Right hindlimb (tissue), 1 donor: ENCODE measurements at places on chromosomes 1 and 21.

DNA sequence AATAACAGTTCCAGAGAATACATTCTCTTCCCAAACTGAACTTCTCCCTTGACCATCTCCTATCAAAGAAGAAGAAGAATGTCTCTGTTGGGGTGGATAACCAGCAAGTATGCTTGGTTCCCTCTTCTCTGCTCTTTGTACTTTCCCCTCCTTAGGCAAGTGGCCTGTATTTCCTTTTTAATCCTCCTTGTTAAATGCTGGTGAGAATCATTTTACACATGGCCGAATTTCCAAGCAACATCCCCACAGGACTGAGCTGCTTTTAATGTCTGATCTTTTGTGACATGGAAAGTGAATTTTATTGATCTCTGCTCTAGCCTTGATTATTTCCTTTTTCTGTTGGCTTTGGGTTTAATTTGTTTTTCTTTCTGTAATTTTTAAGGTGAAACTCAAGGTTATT is 336.7 kb downstream of the DUSP10 start:
- DNase-seq, result no peak

- peak; percentile 51 for DNase-seq
Measured at GRCh38 chr1:183622884-183623785, 12.4 kb downstream of the ARPC5 start.

DNA sequence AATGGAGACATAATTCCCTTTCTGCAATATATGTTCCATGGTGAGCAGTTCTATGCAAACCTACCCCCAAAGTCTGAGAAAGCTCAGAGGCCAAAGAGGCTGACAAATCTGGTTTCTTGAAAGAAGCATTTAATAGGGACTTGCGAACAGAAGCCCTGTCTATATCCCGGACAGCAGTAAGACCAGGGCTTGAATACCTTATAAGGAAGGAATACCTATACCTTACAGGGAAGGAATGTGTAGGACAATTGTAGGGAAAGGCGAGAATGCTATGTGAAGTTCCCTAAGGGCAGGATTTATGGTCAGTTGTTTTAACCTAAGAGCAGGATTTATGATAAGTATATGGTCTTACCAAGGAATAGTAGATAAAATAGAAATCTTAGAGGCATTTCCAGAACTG is 5.0 kb upstream of the SLC41A1 start:
- DNase-seq, result no peak

GRCh38 chr1:200780545-200781369 is 42.1 kb downstream of the CAMSAP2 start:
- DNase-seq, result no peak

- DNase-seq, result no peak
Measured at GRCh38 chr1:8669606-8670335, 147.7 kb downstream of the RERE start.

DNA sequence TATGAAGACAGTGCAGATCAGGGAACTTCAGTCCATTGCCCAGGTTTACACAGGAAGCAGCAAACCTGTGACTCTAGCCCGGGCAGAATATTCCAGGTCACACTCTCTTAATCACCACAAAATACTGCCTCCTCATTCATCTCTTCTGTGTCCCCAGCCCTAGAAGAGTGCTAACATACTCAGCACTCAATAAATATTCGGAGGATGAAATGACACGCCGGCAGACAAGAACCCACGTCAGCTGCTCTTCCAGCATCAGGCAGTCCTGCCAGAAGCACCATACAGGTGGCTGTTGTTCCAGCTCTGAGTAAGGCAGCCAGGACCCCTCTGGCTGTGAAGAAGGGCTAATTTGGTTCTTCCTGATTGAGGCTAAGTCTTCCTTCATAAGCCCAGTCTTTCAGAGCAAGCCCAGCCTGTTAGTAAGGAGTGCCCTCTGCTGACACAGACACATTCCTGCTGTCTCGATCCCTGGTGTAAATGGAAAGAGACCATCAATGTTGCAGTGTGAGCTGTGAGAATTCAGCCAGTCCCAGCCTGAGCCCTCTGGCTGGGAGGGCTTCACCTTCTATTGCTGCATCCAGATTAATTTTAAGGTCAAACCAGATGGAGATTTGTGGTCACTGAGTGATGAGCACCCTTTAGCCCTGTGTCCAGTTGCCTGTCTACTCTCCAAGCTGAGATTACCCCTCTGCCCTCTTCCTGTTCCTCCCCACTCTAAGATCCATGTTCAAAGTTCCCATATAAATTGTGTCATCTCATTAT is 45.0 kb upstream of the KIRREL1 start:
- peak; percentile 36 for DNase-seq

- DNase-seq, result no peak
Measured at GRCh38 chr1:109897259-109897955, 13.2 kb upstream of the CSF1 start.

GRCh38 chr1:108832929-108833328 is 24.0 kb downstream of the AKNAD1 start:
- DNase-seq, result no peak

GRCh38 chr1:118390955-118391354 is 205.9 kb upstream of the SPAG17 start:
- no peak for DNase-seq

- DNase-seq, result no peak
Measured at GRCh38 chr1:227730630-227731151, 4.4 kb downstream of the JMJD4 start.

DNA sequence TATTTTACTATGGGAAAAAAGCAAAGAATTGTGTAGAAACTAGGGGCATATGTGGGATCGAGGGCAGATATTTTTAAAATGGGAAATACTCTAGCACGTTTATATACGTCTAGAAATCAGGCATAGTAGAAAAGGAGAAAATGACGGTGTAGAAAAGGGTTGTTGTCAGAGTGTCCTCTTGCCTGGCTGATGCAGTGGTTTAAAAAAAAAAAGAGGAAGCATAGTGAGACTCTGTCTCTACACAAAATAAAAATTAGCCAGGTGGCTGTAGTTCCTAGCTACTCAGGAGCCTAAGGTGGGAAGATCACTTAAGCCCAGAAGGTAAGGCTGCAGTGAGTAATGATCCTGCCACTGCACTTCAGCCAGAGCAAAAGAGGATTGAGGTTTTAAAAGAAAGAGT is 64.7 kb upstream of the LRRC7 start:
- DNase-seq, result no peak

DNA sequence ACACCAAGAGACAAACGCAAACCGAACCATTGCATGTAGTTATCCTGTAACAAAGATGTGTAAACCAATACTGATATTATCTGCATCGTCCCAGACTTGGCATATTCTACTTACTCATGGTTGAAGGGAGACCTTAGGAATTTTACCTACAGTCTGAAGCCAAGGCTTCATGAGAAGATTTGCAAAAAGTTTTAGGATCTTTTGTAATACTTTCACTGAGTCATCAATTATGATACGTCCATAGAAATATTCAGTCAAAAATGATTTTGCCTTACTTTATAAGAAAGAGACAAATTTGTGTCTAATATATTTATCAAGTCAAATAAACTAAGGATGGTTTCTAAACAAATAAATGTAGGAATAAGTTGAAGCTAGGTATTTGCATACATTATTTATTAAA is 1176.1 kb upstream of the ADGRL2 start:
- no peak for DNase-seq

GRCh38 chr1:178134061-178134460 is 40.2 kb downstream of the RASAL2 start:
- DNase-seq, result no peak

DNA sequence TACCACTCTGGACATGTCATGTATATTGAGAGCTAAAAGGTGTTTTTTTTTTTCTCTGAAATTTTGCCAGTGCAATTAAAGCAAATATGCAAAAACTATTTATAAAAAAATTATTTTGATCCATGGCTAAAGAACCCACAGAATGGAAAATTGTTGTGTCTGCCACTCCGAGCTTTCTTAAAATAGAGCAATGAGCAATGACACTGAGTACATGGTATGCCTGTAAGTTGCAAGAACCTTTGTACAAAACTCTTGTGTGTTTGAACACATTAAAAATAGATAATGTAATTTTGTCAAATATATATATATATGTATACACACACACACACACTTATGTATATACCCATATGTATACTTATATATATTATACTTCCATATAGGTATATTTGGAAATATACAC is 1530.9 kb upstream of the B3GALT2 start:
- no peak for DNase-seq

DNA sequence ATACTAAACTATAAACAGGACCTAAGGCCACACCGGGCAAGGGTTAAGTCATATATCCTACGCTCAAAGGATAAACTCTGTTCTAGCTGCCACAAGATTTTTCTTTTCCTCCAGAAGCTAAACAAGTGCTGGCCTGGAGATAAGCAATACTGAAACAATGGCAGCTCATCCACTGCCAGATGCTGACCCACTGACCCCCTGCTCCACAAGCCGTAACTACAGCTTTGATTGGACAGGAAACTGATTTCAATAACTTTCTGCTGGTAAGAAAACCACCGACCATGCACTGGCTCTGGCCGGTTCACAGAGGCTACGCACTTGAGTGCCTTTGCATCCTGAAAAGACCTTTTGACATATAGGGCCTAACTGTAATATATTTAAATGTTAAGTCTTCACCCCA is 51.3 kb upstream of the PLA2G2C start:
- no peak for DNase-seq

DNA sequence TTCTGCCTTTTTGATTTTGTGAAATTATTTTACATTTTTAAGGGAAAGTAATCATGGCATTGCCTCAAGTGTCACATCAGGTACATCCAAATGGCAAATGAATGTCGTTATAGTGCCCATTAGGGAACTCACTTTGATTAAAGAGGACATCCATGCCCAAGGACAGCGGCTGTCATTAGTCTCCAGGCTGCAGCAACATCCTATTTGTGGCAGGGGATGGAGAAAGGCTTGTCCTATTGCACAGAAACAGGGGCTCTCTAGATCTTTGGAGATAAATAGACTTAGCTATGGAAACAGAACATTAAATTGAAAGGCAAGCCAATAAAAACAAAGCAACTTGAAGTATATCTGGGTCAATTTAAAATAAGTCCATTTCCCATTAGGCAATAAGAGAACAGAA is 439.3 kb downstream of the NEGR1 start:
- no peak for DNase-seq

DNA sequence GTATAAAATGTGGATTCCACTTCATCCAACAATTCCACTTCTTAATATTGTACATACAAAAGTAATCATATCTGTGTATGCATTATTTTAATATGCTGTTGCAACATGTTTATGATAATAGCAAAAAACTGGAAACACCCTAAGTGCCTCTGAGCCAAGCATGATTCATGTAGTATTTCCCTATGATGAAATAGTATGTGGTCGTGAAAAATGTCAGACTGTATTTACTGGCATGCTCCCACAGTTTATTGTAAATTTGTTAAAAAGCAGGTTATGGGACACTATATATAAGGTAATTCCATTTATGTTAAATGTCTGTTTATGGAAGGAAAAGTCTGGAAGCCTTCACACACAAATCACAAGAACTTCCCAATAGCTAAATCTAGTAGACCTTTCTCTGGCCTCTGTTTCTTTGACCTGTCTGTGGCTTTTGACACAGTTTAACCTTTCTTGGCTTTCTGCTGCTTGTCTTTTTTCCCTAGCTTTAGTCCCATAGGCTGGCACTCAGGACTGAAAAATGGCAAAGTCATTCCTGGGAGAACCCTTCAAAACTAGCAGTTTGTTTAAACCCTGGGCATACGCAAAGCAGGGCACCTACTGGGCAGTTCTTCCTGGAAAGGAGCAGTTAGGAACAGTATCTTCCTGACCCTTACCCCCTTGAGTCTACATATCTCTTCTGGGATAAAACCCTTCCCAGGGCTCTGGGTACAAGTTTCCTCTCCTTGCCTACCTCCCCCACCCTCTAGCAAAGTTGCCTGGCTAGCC is 65.4 kb upstream of the ARTN start:
- DNase-seq, result no peak

DNA sequence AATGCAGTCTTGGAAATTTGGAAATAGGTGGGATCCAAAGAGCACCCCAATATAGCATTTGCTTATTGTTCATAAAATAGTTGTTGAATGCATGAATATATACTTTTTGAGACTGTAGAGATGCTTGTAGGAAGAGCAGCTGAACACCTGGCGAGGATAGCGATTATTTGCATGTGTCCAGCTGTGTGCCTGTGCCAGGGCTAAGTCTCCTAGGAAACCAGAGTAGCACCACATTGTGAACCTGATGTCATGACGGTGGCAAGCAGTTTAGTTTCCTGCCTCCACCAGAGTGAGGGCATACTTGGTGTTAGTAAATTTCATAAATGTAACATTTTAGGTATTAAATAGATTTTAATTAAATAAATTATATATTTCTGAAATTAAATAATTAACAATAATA is 37.3 kb upstream of the IRF2BP2 start:
- no peak for DNase-seq

DNA sequence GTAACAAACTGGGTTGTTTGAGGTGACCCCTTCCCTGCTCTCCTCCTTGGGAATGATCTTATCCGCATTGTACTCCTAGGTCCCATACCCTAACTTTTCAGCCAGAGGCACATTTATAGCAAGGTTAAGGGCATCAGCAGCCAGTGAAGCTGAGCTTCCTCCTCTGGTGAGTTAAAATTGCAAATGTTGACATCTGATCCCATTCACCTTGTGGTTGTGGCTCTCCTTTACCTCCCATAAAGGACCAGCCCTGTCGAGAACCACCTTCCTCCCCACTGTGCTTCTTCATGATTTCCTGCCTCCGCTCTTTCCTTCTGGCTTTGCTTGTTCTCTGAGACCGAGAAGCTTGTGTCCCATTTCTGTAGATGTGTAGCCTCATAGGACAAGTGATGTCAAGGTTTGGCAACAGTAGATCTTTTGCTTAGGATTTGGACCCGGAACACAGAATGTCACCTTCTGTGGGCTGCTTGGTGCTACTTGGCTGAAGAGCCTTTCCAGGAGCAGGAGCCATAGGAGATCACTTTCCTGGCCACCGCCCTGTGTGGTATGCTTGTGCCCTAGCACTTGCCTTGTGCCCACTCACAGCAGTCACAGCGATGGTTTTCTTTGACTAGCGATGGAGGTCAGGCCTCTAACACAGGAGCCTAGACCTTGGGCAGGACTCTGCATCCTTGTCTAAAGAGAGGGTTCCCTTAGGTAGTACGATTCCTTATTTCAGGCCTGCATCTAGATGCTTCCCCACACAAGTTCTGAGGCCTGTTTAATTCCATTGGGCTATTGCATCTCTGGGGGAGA is 18.8 kb downstream of the SZRD1 start:
- DNase-seq, result no peak

DNA sequence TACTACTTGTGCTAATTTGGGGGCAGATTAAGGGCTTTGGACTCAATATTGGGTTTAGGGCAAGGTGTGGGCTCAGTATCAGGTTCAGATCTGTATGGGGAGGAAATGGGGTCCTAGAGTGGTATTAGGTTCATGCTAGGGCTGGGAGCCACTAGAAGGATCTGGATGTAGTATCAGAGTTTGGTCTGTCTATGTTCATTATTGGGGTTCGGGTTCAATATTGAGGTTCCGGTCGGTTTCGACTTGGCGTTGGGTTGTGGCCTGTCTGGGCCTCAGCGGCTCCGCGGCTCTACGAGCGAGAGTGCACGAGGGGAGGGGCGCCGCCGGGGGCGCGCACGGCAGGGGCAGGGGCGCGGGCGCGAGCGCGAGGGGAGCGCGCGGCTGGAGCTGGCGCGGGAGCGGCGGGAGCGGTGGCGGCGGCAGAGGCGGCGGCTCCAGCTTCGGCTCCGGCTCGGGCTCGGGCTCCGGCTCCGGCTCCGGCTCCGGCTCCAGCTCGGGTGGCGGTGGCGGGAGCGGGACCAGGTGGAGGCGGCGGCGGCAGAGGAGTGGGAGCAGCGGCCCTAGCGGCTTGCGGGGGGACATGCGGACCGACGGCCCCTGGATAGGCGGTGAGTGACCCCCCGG is at the start of gene PTPRF:
Gene PTPRF (plus strand): TSS at position 401 of the 624 bp plus-strand sequence. CDS start 14,193 bp downstream, outside the sequence.
- peak; percentile 78 for DNase-seq

- peak; percentile 43 for DNase-seq
Measured at GRCh38 chr1:81410941-81411340, 389.8 kb upstream of the ADGRL2 start.

- DNase-seq, result no peak
Measured at GRCh38 chr1:10170239-10170574, 40.2 kb upstream of the KIF1B start.
